ENCODE measurements at places on chromosomes 5 and 9.

- peak; percentile 64 for DNase-seq
These were observed 38.2 kb downstream of the CLINT1 start for GRCh38 chr5:157820593-157821252.

- peak; percentile 77 for DNase-seq
These were observed 19.2 kb downstream of the FAM240B start for GRCh38 chr9:38700695-38701094.

GRCh38 chr5:89211836-89212235, 328.9 kb upstream of the MEF2C start:
- DNase-seq = peak; percentile 84

DNA sequence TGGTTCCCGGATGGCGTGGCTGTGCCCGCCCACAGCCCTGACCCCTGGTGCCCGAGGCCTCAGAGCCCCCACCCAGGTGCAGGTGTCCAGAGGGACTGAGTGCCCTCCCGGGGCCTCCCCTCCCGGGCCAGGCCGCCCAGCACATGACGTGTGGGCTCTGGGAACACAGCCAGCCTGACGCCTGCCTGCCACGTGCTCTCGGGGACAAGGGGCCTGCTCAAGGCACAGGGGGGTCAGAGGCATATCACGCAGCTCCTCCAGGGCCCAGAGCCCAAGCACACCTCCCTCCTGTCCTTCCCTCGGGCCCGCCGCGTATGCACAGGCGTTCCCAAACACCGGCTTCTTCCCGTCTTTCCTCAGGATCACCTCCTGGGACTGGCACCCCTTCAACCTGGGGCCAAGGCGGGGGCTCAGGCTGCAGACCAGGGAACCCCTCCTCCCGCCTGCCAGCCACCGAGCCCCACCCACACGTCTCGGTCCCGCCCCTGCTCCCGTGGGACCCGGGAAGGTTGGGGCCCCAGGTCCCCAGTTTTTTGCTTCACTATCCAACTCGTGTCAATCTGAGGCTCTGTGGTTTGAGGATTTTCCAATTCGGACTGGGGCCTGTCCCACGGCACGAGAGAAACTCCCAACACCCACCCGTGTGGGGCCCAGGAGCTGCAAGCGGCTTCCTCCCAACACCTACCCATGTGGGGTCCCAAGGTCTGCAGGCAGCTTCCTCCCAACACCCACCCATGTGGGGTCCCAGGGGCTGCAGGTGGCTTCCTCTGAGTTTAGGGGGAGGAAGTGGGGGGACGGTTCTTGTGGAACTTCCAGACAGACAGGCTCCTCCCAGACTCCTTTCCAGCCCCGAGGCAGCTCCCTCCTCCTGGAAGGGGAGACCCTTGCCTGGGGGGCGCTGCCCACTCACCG, 1.5 kb downstream of the LCN10 start:
- no peak for DNase-seq

DNA sequence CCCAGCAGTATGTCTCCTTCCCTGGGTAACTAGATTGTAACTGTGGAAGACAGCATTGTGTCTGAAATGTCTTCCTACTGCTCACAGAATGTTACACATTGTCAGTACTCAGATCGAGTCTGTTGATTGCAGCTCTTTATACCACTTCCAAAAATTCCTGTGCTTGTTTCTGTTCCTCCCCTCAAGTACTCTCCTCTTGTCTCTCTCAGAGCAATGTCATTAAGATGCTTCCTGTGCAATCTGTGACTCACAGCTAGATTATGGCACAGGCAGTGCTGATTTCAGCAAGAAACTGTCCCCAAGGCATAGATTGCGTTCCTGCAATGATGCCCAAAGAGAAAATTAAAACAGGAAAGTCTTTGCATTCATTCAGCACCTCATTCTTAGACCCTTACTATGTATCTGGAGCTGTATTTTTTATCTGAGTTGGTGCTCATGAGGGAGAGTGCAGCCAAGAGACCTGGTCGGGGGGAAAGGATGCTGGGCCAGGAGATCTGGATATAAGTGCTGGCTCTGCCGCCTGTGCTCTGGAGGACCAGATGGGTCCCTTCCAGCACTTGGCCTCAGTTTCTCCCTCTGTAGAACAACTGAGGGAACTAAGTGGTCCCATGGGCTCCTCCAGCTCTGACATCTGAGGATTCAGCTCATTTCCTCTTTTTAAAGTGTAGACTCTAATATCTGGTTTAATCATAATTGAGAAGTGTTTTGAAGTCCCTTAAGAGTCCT, 40.8 kb upstream of the GNPDA1 start:
- peak; percentile 51 for DNase-seq

GRCh38 chr5:57416278-57416994, 66.2 kb downstream of the ACTBL2 start:
- DNase-seq = peak; percentile 45

GRCh38 chr5:178364326-178364675, 131.7 kb upstream of the PHYKPL start:
- no peak for DNase-seq
